ENCODE measurements at places on chromosomes 12 and 14. TPM values are rescaled to one million over a fixed set of nuclear protein-coding genes. Genes with fewer than 3 reads are reported as not detected.

Gene P2RX2
- not detected for total RNA-seq

DNA sequence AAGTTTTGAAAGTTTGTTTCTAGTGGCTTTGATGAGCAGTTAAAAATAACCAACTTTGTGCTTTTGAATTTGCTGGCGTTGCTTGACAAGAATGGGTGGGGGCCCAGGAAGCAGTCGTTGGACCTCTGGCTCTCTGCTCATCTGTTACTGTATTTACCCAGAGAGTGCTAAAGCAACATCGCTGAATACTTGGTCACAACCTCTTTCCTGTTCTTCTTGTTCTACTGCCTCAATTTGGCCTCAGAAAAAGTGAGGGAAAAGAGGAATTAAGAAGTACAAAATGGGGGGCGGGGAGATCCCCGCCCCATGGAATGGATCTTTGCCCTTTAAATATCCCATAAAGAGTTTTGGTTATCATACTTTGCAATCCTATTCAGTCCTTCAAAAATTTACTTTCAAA lies 221.5 kb upstream of the G2E3 start:
- DNase-seq: no peak

DNA sequence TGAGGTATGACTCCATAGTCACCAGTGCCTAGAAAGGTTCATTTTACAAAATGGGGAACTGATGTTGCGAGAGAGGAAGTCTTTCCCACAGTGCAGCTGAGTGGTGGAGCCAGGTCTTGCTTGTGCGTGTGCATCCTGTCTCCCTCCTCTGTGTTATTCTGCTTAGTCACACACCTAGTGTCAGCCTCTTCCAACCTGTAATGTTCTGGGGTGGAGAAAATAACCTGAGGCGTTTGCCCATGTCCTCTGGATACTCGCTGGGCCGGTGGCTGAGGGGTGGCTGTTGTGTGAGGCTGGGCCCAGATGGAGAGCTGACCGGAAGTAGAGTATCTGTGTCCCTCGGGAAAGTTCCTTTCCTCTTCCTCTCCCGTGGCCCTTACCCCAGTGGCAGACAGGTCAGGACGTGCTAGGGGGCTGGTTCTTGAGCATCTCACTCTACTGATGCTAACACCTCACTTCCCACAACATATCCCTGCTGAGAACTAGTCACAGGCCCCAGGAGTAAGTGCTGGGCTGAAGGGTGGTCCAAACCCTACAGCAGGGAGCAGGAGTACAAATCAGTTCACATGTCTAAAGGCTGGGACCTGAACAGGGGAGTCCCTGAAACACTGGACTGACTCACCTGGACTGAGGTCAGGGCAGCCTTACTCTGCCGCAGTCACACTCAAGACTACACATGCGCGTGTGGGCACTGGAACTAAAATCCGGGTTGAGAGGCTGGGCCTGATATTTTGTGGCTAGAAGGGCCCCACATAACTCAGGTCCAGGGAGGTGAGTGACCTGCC lies 7.0 kb downstream of the MLF2 start:
- no peak for DNase-seq

- no peak for DNase-seq
Measured at GRCh38 chr14:73744175-73744867, 30.1 kb upstream of the PNMA1 start.

Gene ZDHHC22
- total RNA-seq: 0.41 TPM

Gene TAS2R7
- not detected for total RNA-seq

DNA sequence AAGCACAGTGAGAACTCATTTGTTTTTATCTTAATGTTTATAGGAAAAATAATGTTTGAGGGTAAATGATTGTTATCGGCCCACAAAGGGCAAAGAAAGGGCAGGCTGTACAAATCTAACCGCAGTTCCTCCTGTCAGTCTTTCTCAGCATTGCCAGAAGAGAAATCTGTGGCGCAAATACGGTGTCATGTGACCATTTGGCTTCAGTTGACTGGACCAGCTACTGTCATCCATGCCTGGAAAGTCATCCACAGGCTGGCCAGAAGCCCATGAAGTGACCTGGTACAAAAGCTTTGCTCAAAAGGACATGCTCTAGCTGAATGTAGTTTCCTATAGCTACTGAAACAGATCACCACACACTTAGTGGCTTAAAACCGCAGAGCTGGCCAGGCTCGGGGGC lies 43.6 kb downstream of the HCAR2 start:
- DNase-seq: no peak

Gene TSPAN11
- total RNA-seq: 27.1 TPM

Measured in tongue (tissue), 3 donors.